Hematopoietic multipotent progenitor cell treated with erythropoietin and hydrocortisone succinate and interleukin-3 and kit ligand, for 6 days (in vitro differentiated cells): ENCODE measurements at places on chromosomes 5 and 9.

- DNase-seq = no peak
Observed at GRCh38 chr5:1670351-1670750, 129.3 kb downstream of the MRPL36 start.

DNA sequence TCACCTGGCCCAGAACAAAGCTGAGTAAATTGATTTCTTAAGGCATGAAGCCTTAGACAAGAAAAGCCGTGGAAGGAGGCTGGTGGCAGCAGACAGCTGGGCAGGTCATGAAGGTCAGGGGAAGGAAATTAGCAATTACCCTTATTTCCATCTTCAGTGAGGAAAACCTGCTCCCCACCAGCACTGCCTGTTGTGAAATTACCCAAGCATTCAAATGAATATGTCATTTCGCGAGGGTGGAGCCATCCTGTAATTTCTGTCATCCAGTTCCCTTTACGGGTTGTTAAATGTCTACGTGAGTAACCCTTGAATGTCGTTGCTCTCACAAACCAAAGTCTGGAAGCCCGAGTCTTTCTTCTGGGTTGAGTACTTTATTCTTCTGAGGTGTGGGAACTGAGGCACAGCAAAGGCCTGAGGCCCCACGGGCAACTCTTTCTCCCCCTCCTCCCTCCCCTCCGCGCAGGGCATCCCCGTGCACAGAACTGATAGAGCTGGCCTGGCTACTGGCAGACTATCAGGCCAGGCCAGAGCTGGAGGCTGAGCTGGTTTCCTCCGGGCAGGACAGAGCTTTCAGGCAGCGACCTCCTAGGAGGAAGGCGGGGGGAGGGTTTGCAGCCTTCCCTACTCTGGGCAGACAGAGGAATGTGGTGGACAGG is 22.0 kb upstream of the AK3 start:
- peak; percentile 91 for DNase-seq

DNA sequence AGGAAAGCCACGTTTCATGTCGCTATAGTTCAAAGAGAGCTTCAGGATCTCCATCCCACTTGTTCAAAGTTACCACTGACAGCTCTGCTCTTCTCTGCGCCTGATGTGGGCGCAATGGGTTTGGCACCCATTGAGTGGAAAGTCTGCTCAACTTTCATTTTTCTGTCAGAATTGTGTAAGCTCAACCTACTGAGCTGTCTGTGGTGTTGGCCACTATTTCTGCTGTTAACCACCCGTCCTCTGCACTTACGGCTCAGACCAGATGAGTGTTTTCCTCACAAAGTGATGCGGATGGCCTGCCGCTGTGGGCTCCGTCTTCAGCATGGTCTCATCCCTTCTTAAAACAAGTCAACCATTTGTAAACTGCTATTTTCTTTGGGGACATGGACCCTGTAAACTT is 131.2 kb downstream of the WNK2 start:
- DNase-seq = no peak

- no peak for DNase-seq
Observed at GRCh38 chr5:86986837-86987236, 280.8 kb upstream of the RASA1 start.

DNA sequence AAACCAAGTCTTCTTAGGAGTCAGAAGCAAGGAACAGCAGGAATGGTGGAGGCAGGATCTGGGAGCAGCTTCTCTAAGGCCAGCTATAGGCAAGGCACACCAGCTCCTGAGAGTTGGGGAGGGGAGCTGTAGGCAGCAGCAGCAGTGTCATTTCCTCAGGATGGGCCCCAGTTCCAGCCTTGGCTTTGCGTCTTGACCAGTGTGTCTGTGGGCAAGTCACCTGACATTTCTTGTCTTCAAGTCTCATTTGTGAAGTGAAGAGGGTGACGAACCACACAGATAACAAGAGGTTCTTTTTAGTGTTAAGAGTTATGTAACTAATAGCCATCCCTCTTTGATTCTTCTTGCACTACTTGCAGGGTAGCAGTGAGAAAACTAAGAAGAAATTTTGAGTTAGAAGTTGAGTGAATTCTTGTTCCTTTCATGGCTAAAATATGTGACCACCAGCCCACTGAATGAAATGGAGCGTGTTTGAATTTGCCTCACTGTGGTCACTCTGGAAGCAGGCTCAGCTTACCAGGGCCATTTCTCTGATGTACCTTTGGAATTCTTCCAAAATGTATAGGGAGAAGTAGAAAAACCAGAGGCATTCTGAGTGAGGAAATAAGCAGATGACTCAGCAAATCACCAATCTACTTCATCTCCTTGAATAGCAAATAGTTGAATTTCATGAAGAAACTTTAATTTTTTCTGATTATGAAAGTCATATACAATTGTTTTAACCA is 42.4 kb downstream of the RHOBTB3 start:
- DNase-seq = peak; percentile 75

- no peak for DNase-seq
Observed at GRCh38 chr5:150596313-150596712, 44.1 kb upstream of the SYNPO start.

GRCh38 chr5:180558232-180558631 is 33.1 kb downstream of the SCGB3A1 start:
- no peak for DNase-seq

- no peak for DNase-seq
Observed at GRCh38 chr9:118305331-118305730, 601.1 kb downstream of the TLR4 start.

DNA sequence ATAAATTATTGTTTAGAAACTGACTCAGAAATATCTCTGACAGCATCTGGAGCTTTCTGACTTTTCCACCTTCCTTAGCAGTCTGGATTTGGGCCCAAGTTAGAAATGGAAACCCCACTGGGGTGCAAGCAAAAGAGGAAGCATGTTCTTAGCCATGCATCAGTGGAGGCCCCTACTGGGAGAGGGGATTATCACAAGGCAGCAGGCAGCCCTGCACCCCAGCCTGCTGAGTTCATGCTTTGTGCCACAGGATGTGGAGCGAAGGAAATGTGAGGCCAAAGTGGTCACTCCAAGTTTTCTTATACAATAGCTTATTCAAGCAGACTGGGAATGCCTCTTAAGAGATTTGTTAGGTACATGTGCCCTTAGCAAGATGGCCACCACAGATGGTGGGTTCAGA is 146.5 kb upstream of the TLX3 start:
- DNase-seq = peak; percentile 60

DNA sequence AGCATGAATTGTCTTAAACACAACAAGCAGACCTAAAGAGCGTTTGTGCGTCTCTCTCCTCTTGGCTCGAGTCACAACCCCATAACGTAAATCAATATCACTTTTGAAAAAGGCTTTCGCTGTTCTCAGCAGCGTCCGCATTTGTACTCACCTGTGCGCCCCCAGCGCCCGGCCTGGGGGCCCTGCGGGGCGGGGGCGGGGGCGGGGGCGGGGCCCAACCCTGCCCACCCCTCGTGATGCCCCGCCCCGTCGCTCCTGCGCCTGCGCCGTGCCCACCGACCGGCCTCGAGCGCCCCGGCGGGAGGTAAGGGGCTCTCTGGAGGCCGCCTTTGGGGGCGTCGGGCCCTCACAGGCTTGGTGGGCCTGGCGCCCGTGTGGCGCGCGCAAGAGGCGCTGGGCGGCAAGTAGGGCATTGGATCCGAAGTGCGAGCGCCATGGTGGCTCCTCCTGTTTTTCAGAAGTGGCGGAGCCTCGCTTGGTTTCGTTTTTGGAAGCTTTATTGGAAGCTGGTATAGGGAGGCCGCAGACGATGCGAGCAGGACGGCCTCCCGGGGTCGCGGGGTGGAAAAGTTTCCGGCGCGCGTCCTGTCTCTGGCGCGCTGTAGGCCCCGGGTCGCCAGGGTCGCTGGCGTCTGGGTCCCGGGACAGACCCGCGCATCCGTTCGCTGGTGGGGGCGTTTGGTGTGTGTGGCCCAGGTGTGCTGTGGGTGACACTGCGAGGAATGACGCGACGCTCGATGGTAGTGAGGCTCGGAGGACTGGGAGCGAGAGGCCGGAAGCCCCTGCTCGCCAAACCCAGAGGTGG is at the start of gene STX17:
STX17 (plus strand) TSS at position 252 of the 805 bp plus-strand sequence. CDS start 8,586 bp downstream, outside the sequence.
- peak; percentile 81 for DNase-seq

DNA sequence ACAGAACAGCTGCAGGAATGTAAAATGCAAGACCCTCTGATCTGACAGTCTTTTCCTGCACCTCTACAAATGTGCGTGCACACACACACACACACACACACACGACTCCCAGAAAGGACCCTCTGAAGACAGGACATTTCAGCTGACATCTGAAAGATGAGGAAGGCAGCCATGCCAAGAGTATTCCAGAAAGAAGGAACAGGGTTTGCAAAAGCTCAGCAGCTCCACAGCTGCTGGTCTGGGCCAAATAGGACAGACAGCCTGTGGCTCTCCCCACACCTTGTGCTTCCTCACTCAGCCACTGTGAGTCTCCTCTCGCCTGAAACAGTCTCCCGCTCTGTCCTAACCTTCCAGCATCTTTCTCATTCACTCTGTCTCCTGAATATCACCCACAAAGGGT is 189.0 kb downstream of the PALM2AKAP2 start:
- DNase-seq = no peak

DNA sequence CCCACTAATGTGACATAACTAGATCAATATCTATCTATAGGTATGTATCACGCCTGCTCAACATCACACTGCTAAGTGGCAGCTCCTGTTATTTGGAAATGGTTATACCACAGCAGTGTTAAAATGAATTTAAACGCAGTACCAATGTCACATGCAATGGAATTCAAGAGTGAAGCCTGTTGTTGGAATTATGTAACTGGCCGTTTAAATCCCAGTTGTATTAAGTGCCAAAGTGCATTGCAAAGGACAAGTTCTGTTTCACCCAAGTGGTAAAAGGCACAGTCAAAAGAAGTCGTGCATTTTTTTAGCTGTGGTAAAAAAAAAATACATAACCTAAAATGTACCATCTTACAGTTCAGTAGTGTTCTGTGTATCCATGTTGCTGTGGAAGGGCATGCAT is 4.3 kb downstream of the NTRK2 start:
- no peak for DNase-seq

- no peak for DNase-seq
Observed at GRCh38 chr9:134350416-134350994, 24.2 kb downstream of the RXRA start.

DNA sequence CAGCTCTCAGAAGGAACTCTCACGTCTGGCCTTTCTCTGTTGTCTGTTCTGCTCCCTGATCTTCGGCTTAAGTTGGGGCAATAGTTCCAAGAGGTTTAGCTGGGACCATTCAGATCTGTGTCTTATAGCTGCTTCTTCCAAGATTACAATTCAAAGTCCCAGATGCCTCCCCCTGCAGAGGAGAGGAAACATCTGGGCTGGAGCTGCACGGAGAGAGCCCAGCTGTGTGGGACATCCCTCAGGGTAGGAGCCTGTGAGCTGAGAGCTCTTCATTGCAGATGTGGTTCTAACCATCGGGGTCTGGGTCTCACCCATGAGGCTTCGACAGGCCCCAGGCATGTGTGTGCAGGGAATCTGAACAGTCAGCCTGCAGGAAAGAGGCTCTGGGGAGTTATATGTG is 9.0 kb upstream of the PHF19 start:
- DNase-seq = no peak

- peak; percentile 5 for DNase-seq
Observed at GRCh38 chr5:15499528-15500324, at the start of gene FBXL7. FBXL7 (plus strand) TSS chr5:15500180.

- no peak for DNase-seq
Observed at GRCh38 chr5:176608937-176609723, 826 bp downstream of the GPRIN1 start.

GRCh38 chr5:51632793-51633192 is 249.5 kb downstream of the ISL1 start:
- DNase-seq = no peak

DNA sequence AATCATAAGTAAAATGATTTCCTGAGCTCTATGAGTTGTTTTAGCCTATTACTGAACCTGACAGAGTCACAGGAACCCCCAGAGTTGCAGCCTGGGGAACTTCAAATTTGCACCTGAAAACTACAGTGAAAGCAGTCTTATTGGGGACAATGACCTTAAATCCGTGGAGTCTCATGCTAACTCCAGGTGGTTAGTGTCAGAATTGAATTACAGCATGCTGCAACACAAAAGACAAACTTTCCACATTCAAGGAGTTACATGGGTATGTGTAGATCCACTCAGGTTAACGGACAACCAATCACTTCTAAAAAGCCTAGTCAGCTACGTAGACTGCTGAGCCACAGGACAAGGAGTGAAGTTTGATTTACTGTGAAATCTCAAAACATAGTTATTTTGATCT is 49.7 kb downstream of the PLPP1 start:
- DNase-seq = no peak

- no peak for DNase-seq
Observed at GRCh38 chr5:77546-77945, 14.4 kb upstream of the PLEKHG4B start.

GRCh38 chr9:126809068-126809467 is 4.2 kb downstream of the ZBTB43 start:
- no peak for DNase-seq

GRCh38 chr5:131250751-131251475 is 12.9 kb upstream of the CDC42SE2 start:
- no peak for DNase-seq

GRCh38 chr5:134982230-134982629 is 14.5 kb downstream of the CATSPER3 start:
- no peak for DNase-seq

GRCh38 chr5:73692166-73692640 is 66.2 kb downstream of the ARHGEF28 start:
- DNase-seq = no peak

- no peak for DNase-seq
Observed at GRCh38 chr5:152097128-152097527, 172.5 kb upstream of the GLRA1 start.

GRCh38 chr5:144206141-144206540 is 35.5 kb downstream of the KCTD16 start:
- DNase-seq = no peak

DNA sequence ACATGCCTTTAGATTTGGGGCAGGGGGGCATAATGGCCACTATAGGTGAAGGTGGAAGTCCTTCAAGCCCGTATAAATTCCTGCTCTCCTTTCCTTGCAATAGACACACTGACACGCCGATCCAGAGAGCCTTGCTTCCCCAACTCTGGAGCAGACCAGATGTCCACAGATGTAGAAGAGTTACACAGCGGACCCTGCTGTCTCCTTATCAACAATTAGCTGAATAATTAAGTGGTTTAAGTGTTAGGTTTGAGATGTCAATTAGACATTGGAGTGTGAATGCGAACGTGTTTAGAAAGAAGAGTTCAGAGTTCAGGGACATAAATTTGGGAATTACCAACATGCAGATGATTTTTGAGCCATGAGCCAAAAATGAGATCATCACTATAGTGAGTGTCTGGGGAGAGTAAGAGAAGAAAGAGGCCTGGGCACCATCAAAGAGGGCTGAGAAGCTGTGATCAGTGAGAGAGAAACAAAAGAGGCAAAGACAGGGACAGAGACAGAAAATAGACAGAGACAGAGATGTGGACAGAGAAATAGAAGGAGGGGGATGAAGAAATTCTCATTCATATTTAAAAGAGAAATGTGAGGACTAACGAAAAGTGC is 734.4 kb upstream of the ADAMTS16 start:
- DNase-seq = no peak

DNA sequence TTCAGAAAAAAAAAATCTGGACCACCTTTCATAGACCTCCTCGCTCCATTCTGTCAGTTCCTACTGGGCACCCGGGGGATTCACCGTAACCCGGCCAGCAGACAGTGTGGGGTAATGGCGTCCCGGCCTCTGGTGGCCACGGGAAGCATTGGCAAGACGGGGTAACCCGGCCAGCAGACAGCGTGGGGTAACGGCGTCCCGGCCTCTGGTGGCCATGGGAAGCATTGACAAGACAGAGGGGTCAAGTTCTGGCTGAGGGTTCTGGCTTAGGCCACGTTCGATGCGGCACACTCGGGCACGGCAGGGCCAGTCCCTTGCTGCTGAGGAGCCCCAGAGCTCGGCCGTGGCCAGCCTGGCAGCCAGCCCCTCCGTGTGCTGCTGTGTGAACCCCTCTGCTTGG is 116.2 kb upstream of the RAPGEF1 start:
- DNase-seq = no peak

- no peak for DNase-seq
Observed at GRCh38 chr5:65391591-65391990, 90.1 kb downstream of the ADAMTS6 start.
